ENCODE measurements at places on chromosomes 16 and 17.
A peak's percentile ranks its signal among the peaks of the same experiment; 100 is the strongest.

DNA sequence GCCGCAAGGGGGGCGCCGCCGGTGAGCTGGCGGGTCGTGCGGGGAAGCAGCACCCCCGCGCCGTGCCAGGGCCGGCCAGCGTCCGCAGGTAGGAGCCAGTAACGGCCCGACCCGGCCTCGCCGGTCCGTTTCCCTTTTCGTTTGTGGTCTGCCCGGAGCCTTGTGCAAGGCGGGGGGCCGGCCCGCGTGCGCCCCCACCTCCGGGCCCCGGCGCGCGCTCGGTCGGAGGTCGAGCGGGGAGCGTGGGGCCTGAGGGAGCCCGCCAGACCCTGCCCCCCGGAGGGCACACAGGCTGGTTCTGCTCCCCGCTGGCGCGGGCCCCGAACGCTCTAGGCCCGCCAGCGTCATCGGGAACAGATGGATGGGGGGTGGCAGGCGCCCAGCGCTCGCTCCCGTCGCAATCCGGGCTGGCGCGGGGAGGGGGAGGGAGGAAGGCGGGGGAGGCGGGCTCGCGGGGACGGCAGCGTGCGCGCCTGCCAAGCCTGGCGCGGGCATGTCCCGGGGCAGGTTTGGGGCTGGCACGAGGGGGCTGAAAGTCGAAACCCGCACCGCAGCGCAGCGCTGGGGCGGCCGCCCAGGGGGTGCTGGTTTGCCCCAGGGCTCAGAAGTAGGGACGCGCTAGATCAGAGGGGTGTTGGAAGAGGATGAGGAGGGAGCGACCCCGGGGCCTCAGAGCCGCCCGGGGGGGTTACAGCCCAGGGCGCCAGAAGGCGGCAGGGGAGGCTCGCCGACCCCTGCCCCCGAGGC, 1.5 kb upstream of the GSE1 start:
- peak; percentile 95 for DNase-seq

GRCh38 chr16:83622010-83622409, 185.8 kb upstream of the HSBP1 start:
- DNase-seq: no peak

DNA sequence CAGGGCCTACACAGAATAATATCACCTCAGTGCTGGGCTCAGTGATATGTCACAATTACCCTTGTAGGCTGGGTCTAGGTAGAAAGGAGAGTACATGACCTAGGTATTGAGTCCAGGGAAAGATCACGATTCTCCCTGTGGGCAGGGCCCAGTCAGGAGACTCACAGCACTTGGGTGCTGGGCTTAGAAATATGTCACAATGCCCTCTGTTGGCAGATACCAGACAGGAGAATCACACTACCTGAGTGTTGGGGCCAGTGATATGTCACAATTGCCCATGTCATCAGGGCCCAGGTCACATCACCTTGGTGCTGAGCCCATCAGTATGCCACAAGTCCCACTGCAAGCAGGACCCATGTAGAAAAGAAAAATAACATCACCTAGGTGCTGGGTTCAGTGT, 2105.5 kb downstream of the TP53TG3F start:
- no peak for DNase-seq

- DNase-seq: peak; percentile 67
Measured at GRCh38 chr16:72858665-72859493, 189.0 kb downstream of the ZFHX3 start.

- DNase-seq: no peak
Measured at GRCh38 chr16:21611556-21612384, 12.4 kb downstream of the METTL9 start.

- DNase-seq: no peak
Measured at GRCh38 chr17:28306954-28307401, 12.0 kb upstream of the TMEM97 start.

GRCh38 chr17:44333371-44333770, 8.7 kb upstream of the SLC25A39 start:
- peak; percentile 45 for DNase-seq

DNA sequence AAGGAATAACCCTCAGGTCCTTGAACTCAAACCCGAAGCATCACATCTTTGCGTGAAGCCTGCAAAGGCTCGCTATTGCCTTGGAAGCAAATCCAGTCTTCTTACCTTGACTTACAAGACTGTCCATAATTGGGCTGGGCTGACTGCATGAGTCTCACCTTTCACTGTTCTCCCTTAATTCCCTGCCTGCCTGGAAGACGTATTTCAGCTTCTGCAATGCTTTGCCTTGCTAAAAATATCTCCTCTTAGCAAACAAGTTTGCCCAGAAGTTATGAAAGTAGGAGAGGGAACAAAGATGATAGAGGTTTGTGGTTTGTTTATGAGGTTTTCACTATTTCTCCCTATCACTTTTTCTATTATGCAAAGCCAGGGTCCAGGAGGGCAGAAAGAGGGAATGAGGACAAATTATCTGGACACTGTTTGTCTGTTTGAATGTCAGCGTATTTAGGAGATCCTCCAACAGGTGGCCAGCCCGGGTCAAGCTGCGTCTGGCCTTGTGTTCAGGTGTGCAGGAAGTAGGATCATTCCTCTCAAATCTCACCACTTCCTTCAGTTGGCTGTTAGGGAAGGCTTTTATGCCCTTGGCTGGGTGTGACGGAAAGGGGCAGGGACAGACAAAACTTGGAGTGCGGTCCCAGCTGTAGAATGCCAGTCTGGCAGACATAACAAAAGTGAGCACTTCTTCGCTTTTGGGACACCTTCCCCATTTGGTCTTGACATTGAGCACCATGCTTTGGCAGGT, 488.9 kb downstream of the CDH13 start:
- no peak for DNase-seq

DNA sequence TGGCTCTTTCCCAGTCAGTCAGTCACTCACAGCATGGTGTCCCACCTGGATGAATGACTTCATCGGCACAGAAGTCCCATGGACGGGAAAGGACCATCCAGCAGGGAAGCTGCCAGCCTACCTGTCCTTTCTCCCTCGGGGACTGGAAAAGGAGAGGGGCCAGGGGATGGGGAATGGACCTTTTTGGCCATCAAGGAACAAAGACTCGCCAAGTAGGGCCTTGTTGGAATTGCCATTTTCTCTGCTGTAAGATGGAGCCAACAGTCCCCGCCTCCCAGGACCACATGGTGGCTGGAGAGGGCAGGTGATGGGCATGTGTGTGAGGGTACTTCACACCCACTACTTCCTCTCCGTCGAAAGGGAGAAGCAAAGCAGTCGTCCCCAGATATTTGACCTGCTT, 67.8 kb upstream of the LHX1 start:
- no peak for DNase-seq

DNA sequence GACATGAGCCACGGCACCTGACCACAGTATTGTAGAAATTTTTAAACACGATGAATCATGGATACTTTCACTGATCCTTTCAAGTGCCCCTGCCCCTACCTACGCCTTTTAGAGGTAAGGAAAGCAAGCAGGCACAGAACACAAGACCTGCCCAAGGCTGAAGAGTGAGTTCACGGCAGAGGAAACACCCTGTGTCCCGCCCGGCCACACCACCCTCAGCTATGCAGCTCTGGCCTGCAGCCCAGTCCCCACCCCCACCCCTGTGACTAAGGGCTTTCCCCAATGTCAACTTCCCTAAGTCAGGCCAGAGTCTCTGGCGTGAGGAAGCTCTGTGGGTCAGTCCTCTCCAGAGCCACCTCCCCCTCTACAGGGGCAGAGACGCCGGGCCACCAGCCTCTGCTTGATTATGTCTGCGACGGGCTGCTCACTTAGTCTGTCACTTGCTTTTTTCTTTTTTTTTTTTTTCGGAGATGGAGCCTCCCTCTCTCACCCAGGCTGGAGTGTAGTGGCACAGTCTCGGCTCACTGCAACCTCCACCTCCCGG, 8.4 kb downstream of the SLC16A5 start:
- DNase-seq: peak; percentile 78

DNA sequence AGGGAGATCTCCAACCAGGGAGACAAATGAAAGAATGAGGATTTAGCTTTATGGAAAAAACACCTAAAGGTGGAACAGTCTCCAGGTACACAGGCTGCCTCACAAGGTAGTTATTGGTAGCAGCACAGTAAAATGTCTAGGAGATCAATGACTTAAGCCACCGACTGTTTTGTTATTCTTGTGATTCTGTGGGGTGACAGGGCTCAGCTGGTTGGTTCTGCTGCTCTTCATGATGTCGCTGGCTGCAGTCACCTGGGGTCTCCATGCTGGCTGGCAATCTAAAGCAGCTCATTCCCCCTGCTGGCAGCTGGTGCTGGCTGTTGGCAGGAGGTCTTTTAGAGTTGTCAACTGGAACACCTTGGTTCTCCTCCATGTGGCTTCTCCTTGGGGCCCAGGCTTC, 69.2 kb downstream of the FOXL1 start:
- DNase-seq: no peak

- DNase-seq: no peak
Measured at GRCh38 chr16:11201498-11202259, 54.3 kb downstream of the SOCS1 start.

DNA sequence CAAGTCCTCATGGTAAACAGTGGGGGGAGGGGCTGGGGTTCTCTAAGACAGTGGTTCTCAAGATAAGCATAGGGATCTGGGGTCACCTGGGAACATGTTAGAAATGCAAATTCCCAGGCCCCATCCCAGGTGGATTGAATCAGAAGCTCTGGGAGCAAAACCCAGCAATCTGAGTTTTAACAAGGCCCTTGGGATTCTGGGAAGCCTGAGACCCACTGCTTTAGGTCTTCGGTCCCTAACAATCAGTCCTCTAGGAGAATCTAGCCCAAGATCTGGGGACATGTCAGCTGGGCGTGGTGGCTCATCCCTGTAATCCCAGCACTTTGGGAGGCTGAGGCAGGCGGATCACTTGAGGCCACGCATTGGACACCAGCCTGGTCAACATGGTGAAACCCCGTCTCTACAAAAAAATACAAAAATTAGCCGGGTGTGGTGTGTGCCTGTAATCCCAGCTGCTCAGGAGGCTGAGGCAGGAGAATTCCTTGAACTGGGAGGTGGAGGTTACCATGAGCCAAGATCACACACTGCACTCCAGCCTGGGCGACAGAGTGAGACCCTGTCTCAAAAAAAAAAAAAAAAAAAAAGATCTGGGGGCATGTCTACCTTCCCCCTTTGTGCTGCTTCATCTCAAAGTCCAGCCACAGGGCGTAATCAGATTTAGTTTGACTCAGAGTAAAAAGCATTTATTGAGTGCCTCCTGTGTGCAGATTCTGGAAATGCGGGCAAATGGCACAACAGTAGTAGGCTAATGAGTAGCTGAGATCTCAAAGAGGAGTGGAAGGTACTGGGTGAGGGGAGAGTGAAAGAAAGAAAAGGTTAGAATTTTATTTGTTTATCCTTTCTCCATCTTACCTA, 8.8 kb upstream of the NR1D1 start:
- DNase-seq: peak; percentile 64

GRCh38 chr17:8703001-8703400, 41.6 kb downstream of the CCDC42 start:
- peak; percentile 34 for DNase-seq

GRCh38 chr16:48212033-48212432, 32.1 kb upstream of the LONP2 start:
- DNase-seq: no peak

- DNase-seq: no peak
Measured at GRCh38 chr16:83725313-83725712, 82.5 kb upstream of the HSBP1 start.

- DNase-seq: no peak
Measured at GRCh38 chr17:45410144-45411091, 22.3 kb downstream of the ARHGAP27 start.

DNA sequence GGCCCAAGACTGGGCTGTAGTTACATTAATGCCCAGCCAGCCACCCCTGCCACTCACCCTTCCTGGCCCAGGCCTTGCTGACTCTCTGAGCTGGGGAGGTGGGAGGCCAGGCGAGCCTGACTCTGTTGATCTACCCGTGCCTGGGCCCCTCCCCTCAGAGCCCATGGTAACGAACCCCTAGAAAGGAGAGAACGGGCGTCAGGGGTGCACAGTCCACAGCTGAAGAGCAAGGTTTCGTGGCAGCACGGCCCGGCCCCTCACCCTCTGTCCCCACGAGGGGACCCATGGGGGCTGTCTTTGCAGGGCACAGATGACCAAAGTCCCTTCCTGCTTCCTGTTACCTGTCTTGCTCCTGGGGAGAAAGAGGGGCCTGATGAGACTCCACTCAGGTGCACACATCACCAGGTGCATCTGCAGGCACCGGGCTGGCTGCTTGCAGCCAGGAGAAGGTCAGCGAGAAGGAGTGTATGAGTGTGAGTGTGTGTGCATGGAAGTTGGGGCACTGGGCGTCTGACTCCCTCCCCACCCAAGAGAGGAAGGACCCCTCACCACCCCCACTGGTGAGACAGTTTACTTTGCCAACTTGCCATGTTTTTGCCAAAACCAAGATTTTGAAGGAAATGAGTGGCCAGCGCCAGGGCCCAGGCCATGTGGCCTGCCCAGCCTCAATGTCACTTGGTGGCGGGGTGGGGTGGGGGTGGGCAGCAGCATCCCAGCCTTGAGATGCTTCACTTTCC, 359.1 kb downstream of the SEC14L1 start:
- peak; percentile 53 for DNase-seq

DNA sequence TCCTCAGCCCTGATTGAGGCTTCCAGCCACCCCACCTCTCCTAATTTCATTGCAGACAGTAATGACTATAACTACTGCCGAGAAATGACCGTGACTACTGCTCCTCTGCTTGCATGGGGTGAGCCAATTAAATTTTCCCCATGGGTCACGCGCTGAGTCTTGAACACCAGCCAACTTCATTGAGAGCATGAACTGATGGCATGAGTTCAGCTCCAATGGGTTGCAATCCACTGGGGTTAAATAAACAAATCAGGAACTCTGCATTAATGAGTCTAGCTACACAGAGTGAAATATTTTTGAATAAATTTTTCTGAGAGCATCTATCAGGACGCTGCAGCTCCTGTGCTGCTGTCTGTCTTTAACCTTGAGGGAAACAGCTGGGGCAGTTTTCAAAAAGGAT, 61.6 kb upstream of the CLEC3A start:
- no peak for DNase-seq

DNA sequence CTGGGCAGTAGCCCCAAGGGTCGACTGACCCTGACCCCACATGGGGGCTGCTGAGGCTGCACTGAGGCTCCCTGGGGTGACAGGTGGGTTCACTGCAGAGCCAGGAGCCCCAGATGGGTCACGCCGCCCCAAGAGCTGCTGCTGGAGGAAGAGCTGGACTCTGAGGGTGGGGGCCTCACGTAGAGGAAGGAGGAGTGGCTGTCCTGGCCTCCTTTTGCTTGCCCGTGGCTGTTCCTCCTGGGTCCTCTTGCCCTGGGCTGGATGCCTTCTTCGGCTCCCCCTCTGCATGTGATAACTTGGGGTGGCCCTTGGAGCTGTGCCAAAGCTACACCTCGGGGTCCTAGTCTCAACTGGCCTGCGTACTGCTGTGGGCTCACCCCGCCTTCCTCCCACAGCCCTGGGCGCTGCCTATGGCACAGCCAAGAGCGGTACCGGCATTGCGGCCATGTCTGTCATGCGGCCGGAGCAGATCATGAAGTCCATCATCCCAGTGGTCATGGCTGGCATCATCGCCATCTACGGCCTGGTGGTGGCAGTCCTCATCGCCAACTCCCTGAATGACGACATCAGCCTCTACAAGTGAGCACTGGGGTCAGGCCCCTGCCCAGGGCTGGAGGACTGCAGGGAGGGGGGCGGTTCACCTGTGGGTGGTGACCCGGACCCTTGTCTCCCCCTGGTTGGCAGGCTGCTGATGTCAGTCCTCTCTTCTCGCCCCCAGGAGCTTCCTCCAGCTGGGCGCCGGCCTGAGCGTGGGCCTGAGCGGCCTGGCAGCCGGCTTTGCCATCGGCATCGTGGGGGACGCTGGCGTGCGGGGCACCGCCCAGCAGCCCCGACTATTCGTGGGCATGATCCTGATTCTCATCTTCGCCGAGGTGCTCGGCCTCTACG, 1.1 kb upstream of the AMDHD2 start:
- peak; percentile 27 for DNase-seq
